ENCODE measurements at places on chromosomes 7 and 10.

DNA sequence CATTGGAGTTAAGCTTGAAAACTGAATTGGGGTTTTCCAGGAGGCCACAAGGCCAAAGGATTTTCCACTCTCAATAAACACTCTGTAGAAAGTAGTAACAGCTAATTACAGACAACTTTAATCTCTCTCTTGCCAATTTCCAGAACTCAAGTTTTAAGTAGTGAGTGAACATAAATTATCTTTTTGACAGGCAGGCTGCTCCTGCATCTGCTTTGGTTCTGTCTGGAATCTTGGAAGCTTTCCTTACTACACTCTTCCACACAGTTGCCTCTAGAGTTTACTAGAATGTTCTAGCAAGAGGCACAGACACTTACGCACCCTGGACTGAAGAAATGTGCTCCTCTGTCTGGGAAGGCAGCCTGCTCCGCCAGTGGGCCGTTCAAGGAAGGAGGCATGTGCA lies 90.5 kb upstream of the WAC start:
- DNase-seq: no peak

DNA sequence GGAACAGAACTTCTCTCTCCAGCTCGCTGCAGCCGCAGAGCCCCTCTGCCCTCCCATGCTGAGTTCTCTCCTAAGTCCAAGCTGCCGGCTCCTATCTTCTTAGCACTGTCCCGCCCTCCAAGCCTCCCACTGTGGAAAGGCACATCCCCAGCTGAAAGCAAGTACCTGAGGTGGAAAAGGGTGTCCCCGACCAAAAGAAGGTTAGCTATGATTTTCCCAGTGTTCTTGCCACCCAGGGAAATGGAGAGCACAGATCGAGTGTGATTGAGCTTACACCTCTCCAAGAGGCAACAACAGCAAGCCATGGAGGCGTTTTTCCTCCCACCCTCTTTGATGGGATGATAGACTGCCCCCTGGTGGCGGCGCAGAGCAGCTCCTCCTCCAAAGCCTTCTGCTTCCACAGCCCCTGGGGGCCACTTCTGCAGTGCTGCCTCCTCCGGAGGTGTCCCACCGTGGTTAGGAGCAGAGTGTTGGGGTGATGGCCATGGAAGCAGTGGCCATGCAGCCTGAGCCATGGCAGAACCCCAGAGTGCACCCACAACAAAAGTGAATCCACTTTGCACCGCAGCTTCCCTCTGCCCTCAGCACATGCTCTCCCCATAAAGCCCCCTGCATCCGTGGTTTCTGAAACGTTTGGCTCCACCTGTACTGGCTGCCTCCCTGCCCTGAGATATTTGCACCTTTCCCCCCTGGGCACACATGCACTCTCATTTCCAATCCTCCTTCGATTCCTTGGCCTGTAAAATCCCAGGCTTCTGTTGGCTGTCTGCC lies 143.1 kb upstream of the STK17A start:
- DNase-seq: peak; percentile 30

DNA sequence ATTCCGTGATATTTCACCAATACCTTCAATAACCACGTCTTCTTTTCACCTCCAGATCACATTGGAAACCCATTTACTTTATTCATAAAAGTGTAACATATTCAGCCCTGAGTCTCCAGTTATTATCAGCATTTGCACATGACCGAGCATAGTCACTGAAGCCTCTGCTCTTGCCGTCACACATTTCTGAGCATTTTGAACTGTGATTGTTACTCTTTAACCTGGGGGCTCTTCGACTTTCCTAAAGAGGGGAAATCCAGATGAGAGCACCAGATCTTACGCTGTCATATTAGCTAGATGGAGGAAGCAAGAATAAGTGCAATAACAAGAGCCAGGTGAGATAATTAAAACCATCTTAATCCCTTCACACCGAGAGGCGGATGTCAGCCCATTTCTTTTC lies 260.0 kb upstream of the NRP1 start:
- DNase-seq: no peak

DNA sequence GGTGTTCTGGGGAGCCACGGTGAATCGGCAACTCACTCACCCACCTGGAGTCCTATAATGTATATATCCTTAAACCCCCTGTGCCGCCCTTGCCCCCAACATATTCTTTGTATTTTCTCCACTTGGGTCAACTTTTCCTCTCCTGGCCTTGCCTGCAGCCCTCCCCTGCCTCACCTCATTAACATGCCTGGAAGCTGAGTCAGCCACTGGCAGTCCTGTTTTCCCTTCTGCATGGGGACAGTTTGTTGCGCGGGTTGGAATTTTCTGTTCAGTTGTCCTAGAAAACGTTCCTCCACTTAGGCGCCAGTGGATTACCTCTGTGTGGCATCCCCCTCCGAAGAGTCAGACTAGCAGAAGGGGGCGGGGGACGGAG lies 97.4 kb downstream of the C10orf105 start:
- DNase-seq: peak; percentile 40

GRCh38 chr10:64573623-64574325 lies 1052.6 kb downstream of the REEP3 start:
- DNase-seq: no peak
